Osteoblast (primary cell): ENCODE measurements at places on chromosomes 16 and 17.
A peak's percentile ranks its signal among the peaks of the same experiment; 100 is the strongest.

- peak; percentile 95 for DNase-seq
These were observed 27.7 kb upstream of the FAAP100 start for GRCh38 chr17:81579821-81580321.

DNA sequence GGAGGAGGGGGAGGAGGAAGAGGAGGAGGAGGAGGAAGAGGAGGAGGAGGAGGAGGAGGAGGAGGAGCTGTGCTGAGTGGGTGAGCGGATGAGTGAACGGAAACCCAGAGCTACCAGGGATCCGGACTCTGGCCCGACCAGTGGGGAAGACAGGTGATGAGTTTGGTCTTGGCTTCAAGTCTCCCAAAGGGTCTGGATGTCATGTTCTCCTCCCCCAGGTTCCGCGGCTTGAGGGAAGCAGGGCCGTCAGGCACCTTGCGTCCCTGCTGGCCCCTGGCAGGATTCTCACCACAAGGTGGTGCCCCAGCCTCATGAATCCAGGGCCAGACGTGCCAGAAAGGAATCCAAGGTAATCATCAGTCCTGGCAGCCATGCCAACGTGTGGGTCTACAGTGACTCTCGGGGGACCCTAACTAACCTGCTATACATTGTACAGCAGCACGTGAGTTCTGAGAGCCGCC lies 13.5 kb upstream of the ABAT start:
- peak; percentile 88 for DNase-seq

GRCh38 chr17:75695830-75696271 lies 25.4 kb upstream of the ITGB4 start:
- DNase-seq = no peak

- no peak for DNase-seq
These were observed 136.6 kb upstream of the RPH3AL start for GRCh38 chr17:488993-489757.

DNA sequence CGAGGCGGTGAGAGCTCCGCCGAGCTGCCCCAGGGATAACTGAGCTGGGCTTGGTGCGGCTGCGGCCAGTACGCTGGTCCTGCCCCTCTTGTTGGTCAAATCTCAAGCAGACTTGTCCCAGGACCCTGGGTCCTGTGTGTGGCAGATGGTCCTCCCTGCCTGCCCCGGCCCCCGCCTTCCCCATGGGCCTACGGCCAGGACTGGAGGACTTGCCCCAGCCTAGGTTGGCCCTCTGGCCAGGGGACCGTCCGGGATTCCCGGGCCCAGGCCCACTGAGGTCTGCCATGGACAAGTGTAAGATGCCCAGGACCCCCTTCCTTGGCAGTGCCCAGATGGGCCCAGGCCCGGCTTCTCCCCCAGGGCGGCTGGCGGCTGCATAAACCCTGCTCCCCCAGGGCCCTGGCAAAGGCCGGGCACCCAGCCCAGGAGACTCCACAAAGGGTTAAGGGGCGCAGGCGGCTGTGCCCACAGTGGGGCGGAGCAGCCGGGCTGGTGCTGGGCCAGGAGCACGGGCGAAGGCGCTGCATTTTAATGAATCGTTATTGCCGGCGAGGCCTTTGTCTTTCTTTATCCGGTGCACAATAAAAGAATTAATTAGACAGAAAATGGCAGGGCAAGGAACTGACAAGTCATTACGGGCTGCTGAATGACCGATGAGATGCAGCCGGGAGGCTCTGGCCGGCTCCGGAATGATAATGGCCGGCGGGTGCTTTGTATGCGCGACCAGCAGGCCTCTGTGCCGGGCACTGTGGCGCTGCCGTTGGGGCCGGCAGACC lies 9.1 kb downstream of the SOX8 start:
- DNase-seq = no peak

- no peak for DNase-seq
These were observed 167.9 kb downstream of the RGS9 start for GRCh38 chr17:65305116-65305515.

- no peak for DNase-seq
These were observed 135.2 kb downstream of the SHISA9 start for GRCh38 chr16:13036600-13036999.

- no peak for DNase-seq
These were observed 9.6 kb downstream of the GSDMB start for GRCh38 chr17:39908789-39909352.

GRCh38 chr17:2191227-2191626 lies 112.4 kb downstream of the SMG6 start:
- DNase-seq = no peak

DNA sequence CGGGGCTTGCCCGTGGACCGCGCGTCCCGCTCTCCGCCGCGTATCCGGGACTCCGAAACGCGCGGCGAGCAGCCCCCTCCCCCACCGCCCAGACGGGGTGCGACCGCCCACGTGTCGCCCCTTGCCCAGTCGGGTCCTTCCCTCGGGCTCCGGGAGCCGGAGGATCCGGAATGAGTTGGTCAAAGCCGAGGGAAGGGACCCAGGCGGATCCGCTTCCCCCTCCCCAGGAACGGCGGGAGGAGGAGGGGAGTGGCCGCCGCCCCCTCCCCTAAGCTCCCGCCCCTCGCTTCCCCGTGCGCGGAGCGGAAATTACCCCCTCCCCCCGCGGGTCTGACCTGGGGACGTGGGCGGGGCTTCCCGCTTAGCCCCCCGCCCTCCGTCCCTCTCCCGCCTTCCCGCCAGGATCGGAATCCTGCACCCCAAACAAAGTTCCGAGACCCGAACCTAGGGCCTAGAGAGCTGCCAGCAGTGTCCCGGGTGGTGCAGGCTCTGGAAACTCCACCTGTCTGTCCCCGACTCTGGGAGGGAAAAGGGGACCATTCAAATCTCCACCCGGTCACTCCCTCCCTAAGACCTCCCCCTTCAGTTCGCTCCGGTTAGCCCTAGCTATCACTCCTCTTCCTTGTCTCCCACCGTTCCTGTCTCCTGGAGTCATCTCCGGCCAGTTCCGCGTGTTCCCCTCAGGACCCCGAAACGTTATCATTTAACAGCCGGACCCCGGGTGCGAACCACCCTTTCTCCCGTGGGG lies 1.0 kb upstream of the IGF2BP1 start:
- DNase-seq = peak; percentile 73

DNA sequence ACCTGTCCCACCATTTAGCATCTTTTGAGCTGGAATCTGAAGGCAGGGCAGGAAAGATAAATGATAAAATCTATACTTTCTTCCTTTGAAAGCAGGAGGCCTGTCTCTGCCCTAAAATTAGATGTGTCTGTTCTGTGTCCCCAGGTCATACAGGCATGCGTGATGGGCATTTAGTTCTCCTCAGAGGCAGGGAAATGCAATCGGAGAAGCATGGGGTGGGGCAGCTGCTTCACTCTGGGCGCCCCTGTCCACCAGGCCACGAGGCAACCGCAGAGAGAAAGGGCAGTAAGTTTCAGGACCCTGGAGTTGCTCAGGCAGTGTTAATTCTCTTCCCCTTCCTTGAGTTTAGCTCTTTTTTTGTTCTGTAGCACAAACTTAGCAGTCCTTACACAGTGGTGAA lies 25.1 kb downstream of the CLUAP1 start:
- DNase-seq = no peak

DNA sequence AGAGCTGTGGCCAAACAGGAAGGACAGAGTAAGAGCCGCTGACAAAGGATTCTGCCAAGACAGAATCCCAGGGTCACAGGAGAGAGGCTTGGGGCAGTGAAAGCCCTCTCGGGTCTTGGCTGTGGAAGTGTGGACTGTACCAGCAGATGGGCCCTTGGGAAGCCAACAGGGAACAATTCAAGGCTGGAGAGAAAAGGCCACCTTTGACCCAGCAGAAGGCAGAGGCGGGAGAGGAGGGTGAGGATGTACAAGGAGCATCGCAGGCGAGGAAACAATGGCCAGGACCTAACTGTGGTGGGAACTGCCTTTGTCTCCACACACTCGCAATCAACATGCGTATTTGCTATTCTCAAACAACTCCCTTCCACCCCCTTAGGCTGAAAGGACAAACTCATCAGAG lies 15.7 kb downstream of the CARHSP1 start:
- DNase-seq = no peak

DNA sequence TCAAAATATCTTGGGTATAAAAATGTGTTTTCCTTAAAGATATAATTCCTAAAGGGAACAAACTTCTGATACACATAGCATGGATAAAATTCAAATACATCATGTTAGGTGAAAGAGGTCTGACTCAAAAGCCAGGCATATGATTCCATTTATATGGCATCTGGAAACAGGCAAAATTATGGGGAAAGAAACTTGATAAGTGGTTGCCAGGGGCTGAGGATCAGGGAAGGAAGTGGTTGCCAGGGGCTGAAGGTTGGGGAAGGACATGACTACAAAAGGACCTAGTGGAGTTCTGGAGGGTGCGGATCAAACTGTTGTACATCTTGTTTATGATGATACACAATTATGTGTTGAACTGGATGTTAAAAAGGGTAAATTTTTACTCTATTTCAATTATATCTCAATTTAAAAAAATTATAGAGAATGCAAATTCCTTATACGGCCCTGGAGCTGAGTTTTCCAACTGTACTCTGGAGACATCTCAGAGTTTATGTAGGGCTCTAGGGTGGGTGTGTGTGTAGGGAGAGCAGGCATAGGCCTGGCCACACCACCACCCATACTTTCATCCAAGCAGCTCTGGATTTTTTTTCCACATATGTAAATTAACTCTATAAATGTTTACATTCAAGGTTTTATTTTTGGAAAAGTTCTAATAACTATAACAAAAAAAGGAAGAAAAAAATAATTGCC lies 55.0 kb downstream of the AMFR start:
- DNase-seq = no peak

- DNase-seq = no peak
These were observed 122.4 kb upstream of the NUDT7 start for GRCh38 chr16:77599793-77600415.

DNA sequence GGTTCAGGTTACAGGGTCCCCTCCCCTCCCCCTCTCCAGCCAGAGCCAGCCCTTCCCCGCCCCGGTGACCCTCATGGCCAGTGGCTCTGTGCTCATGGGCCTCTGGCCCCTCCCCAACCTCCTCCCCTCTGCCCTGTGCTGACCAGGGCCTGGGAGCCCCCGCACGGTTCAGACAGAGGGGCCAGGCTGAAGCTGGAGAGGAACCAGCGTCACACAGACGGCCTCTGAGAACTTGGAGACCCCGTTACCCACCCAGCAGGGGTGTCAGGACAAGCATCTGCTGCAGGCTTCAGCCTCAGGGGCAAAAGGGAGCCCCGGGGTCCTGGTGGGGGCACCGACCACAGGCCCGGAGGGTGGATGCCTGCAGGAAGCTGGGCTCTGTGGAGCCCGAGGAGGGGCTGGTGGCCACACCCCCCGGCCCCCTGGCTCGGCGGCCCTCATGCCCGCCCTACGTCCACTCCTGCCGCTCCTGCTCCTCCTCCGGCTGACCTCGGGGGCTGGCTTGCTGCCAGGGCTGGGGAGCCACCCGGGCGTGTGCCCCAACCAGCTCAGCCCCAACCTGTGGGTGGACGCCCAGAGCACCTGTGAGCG lies at the start of gene WFIKKN1:
Gene WFIKKN1, plus strand, starts transcription at position 171 of the 591 bp plus-strand sequence. Its CDS starts 269 bp downstream, at position 440.
- peak; percentile 93 for DNase-seq
